Aorta (tissue), 5 donors: ENCODE measurements at places on chromosomes 7 and 10. TPM values are rescaled to one million over a fixed set of nuclear protein-coding genes. Genes with fewer than 3 reads are reported as not detected.
A peak's percentile ranks its signal among the peaks of the same experiment; 100 is the strongest.

DNA sequence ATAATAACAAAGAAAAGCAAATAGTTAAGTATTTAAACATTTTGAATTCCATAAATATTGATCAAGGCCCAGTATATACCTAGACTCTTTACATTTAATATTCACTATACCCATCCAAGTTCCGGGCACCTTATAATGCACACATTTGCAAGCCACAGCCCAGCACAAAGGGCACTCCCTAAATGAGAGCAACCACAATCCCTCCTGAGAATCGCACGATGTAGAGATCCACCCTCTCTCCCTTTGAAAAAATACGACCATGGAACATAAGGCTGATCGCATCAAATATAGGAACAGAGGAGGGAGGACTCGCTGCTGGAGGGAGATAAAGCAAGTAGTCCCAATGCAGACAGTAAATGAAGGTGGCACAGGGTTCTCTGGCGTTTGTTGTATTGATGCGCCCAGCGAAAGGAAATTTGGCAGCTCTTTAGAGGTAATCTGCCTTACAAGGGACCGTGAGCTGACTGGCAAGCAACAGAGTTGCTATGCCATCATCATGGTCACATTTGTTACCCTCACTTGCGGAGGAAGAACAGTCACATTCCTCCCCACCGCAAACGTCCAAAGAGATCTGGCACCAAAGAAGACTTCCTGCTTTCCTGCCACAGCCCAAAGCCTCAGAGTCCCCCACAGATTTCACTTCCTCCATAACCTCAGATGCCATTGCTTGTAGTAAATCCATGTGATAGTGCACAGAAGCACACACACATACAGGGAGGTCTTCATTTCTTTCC is 16.1 kb upstream of the TAS2R40 start:
- peak; percentile 65 for DNase-seq

The TAS2R3 gene
- 5.2 TPM for total RNA-seq

The BRAF gene
- total RNA-seq, result 53.5 TPM

The TAS2R5 gene
- total RNA-seq, result 1.7 TPM

DNA sequence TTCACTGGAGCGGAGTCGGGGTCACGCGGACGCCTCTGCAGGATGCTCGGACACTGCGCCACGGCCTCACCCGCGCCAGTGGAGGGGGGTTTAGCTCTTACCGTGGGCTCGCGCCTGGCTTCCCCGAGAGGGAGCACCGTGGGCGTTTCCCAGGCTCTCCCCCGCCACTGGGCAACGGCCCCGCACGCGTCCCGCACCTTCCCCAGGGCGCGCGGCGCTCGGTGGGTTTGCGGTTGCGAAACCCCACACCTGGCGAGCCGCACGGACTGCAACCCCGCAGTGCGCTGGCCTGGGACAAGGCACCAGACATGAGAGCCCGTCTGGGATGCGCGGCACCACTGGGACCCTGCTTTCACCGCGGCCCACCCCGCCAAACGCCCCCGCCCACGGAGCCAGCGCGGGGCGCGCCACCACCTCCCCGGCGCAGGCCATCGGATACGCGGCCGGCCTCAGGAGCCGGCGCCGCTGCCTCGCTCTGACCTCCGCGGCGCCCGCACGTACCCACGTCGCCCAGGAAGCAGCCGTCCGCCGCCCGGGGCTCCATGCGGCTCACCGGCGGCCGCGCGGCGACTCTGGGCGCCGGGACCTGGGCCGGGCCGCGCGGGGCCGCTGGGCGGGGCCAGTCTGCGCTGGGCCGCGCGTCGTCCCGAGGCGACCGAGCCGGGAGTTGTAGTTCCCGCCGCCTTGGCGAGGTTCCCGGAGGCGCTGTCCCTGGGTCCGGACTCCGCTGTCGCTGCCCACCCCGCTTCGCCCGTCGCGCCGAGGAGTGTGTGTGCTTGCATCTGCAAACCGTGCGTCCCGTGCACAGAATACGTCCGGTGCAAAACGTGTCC is at the start of gene ASB13:
Gene ASB13, minus strand, starts transcription at position 588 of the 833 bp plus-strand sequence. Its CDS starts 44 bp downstream, at position 544.
- DNase-seq, result peak; percentile 84

DNA sequence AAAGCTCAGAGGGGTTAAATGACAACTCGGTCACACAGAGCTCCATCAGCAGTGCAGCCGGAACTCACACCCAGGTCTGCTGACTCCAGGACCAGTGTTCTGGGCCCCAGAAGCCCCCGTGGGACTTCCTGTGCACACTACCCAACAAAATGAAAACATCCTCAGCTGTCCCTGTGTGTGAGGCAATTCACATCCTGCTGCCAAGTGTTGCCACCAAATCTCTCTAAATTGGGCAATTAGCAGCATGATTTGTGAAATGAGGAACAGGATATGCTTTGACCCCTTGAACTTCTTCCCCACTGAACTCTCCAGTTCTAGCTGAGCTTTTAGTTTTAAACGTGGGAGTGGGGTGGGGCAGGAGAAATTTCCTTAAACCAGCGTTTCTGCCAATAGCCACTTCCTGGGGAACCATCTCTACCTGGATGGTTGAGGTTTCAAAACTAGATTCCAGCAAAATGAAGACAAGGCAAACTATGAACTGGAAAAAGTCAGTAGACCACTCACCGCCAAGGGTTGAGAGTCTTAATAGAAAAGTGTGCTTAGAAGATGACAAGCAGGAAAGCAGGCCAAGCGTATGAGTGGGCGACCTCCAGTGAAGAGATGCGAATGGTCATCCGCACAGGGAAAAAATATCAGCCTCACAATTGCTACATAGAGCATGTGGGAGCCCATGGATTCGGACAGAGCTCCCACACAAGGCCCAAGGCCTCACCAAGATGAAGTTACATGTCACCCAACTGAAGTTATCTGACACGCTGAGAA is 51.9 kb upstream of the CHST15 start:
- peak; percentile 82 for DNase-seq

DNA sequence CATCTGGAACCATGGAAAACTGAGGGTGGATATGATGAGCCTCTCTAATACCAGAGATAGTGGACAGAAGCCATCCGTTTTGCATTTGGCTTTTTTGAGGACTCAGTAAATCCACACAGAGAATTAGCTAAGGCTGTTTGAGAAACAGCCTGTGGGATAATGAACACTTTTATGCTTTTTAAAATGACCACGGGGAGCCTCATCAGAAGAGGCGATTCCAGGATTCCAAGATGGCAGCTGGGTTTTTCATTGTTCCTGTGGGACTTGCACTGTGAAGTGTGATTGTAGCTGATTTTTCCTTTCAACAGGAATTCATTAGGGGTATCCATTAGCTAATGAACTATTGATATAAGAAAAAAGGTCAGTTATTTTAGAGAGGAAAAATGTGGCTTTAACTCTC is 353.2 kb downstream of the AUTS2 start:
- DNase-seq, result no peak

DNA sequence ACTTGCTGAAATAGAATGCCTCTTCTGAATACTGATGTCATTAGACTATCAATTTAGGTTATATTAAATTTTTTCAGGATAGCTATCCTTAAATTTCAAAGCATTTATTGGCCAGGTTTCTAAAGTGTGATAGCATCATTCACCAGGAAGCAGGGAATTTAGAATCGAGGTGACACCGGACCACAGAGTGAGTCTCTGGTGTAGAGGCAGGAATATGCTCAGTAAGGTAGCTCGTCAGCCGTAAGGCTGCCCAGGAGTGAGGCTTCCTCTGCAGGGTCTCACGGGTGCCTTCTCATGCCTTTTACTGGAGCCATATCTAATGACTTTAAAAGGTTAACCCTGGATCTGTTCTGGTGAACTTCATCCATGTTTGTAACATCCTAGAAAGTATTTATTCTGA is 170.8 kb upstream of the KLF14 start:
- DNase-seq, result no peak

DNA sequence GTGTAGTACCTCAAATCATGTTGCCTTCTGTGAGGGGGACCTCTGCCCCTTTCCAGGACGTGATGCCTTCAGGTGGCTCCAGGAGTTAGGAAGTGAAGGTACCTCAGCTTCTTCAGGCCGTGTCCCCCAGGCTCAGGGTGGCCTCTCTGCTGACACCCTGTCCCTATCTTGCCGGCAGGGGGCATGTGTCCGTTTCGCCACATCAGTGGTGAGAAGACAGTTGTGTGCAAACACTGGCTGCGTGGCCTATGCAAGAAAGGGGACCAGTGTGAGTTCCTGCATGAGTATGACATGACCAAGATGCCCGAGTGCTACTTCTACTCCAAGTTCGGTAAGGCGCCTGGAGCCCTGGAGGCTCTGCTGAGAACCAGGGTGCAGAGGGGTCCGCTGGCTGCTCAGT is 9.2 kb downstream of the CPSF4 start:
- DNase-seq, result no peak

DNA sequence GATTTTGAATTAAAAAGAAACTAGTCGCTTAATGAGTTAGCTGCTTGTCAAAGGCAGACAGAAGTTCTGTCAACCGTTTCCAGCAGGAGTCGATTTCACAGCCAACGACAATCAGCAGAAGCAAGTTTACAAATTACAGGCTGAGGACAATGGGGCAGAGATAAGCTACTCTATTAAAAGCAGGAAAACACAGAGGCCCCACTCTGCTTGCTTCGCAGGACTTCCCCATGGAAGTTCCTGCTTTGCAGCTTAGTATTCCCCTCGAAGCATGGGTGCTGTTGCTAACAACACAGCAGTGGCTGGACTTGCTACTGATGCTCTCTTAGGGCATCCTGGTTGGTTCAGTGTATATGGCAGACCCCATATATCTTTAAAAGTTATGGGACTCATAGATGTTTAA is 50.8 kb upstream of the KLF6 start:
- no peak for DNase-seq

The GNAT3 gene
- not detected for total RNA-seq

The COL26A1 gene
- total RNA-seq, result not detected

DNA sequence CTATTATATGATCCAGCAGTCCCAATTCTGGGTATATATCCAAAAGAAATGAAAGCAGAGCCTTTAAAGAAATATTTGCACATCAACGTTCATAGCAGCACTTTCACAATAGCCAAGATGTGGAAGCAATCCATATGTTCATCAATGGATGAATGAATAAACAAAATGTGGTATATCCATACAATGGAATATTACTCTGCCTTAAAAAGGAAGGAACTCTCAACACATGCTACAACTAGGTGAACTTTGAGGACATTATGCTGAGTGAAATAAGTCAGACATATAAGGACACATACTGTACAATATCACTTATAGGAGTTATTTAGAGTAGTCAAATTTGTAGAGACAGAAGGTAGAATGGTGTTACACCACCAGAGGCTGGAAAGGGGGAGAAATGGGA is 28.0 kb upstream of the ADRB1 start:
- no peak for DNase-seq

DNA sequence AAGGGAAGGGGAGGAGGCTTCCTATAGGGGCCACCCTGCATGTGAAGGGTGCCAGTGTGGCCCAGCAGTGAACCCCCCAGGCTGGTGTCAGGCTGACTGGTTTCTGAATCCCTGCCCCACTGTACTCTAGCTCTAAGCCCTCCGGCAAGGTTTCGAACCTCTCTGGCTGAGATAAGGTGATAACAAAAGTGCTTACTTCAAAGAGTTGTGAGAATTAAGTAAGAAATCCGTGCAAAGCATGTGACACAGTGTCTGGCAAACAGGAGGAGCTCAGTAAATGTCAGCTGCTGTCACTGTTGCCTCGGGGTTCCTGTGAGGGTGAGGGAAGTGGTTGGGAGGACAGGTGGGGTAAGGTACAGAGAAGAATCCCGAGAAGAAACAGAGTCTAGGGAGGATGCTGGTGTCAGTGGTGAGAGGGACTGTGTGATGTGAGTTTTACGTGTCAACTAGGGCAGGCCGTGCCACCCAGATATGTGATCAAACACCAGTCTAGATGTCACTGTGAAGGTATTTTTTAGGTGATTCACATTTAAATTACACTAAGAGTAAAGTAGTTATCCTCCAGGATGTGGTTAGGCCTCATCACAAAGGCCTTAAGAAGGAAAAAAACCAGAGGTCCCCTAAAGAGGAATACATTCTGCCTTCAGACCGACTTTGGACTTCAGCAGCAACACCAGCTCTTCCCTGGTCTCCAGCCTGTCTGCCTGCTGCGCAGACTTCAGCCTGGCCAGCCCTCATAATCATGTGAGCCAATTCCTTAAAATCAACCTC is 64.4 kb downstream of the BPGM start:
- DNase-seq, result no peak

GRCh38 chr7:2809903-2810625 is 34.0 kb downstream of the GNA12 start:
- no peak for DNase-seq

GRCh38 chr7:7769710-7770627 is 51.6 kb upstream of the RPA3 start:
- no peak for DNase-seq

DNA sequence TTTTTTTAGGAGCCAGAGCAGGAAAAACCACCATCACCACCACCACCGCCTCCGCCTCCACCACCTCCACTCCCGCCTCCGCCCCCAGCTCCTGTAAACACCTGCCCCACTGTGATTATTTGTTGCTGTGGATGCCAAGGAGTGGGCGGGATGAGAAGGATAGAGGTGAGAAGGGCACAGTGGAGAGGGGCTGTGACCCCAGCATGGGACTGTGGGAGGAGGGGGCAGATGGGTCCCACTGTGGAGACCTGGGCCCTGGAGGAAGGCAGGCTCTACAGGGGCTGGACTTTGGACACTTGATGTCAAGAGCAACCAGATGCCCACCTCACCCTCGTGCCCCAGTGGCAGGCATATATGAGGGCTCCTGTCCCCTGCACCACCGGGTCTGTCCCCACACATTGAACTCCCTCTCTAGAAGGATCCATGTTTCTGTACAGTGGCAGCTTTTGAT is 24.7 kb downstream of the ANTXRL start:
- no peak for DNase-seq

DNA sequence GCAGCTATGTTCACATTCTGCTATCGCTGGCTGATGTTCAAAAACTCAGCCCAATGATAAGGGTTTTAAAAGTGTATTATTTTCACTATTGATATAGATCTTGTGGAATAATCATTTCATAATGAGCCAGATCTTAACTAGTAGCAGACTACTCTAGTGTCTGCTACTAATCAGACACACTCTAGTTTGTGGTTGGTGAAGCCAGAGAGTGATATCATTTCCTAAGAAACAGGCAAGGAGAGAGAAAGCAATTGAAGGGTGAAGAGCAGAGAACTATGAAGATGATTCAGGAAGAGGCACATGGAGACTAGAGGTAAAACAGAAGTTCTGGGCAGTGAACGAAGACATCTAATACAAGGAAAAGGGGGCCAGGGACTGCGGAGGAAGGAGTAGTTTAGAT is 58.2 kb upstream of the BET1 start:
- DNase-seq, result no peak

GRCh38 chr7:151504715-151505326 is 14.9 kb downstream of the RHEB start:
- DNase-seq, result no peak

DNA sequence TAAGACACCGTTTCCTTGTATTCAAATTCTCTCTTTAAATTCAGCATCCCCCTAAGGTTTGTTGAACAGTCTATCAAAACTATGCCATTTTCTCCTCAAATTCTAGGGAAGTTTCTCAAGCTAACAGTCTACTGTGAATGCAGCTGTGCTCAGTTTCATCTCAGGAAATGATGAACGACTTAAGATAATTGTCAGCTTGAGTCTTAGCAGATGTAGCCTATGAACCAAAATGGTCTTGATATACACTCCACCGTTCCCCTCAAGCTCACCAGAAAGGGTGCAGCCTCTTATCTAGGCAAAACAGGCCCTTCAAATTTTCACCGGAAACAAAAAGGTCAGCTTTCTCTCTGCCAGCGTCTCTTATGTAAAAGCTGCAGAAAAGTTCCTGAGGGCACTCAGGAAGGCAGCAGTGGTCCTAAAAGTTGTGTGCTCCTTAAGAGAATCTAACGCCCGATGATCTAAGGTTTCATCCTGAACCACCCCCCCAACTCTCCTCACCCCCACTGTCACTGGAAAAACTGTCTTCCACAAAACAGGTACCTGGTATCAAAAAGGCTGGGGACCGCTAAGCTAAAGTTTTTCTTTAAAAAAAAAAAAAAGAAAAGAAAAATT is 2.1 kb downstream of the DNAJC9 start:
- no peak for DNase-seq

GRCh38 chr10:69800109-69800508 is 1.6 kb upstream of the COL13A1 start:
- no peak for DNase-seq

The DOCK1 gene
- 64.6 TPM for total RNA-seq
